EH (cell line): ENCODE measurements at places on chromosomes 6 and 20.

- DNase-seq: no peak
Measured at GRCh38 chr20:1086277-1087213, 31.9 kb upstream of the PSMF1 start.

GRCh38 chr6:146785001-146785585 is 186.3 kb downstream of the ADGB start:
- DNase-seq: peak; percentile 54

DNA sequence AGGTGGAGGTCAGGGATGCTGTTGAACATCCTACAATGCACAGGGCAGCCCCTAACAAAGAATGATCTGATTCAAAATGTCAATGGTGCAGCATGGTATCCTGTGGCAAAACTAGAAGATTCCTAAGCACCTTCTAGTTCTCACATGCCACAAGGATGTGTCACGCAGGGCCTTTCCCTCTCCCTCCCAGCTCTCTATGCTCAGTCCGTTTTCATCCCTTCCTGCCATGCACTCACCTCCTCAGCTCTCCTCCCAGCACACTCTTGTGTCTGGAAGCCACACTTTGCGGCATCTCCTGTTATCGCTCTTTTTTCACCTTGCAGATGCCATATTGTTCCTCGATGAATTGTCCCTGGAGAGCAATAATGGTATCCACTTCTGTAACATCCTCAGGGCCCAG is 263.4 kb downstream of the CDC5L start:
- DNase-seq: peak; percentile 84

DNA sequence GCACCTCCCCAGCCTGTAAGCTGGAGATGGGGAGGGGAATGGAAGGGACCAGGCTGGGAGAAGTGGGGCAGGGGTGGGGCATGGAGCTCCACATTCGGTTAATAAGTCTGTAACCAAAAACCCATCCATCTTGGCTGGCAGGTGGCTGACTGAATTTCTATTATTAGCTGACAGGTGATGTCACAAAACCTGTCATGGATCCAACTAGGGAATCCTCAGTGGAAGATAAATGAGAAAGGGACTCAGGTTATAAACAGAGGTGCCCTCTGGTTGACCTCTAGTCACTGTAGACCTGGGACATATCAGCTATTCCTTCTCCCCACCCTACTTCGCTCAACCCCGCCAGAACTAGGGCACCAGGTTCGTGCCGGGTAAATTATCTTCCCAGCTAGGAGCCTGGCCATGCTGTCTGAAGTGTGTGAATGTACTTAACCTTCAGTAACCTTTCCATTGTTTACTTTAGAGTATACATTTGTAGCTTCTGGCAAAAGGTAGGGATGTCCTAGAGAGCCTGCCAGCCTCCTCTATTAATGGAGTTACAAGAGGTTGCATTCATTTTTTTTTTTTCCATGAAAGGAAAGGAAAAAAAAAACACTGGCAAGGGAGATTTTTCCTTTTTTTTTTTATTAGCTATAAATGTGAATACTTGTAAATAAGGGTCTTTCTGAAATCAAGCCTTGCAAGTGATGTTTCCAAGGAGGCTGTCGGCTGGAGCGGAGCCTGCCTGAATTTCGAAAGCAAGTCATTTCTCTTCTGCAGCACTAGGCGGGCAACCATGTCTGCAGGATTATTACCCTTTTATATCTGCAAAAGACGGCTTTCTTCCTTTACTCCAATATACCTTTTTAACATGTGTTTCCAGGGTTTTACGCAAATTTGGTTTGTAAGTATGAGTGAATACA is 135.9 kb downstream of the TMEM242 start:
- no peak for DNase-seq

GRCh38 chr20:62355878-62356588 is 11.1 kb downstream of the LAMA5 start:
- DNase-seq: no peak
